Activated naive CD8-positive, alpha-beta T cell treated with anti-CD3 and anti-CD28 coated beads for 36 hours (primary cell): ENCODE measurements at places on chromosomes 4 and X.

GRCh38 chrX:82764521-82764920, 743.6 kb upstream of the POU3F4 start:
- DNase-seq: no peak

GRCh38 chr4:152342293-152342692, 193.6 kb downstream of the FBXW7 start:
- DNase-seq: no peak

DNA sequence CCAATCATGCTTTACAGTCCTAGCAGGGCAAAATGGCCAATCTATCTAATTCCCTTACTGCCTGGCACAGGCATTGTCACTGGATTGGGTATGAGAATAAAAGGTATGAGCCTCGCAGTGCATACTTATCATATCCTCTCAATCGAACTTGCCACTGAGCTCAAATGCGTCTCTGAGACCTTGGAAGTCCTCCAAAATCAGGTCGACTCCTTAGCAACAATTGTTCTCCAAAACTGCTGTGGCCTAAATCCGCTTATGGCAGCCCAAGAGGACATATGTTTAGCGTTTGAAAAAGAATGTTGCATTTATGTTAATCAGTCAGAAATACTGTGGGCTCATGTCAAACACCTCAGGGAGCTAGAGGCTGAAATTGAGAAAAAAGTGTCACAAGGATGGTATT, 69.7 kb downstream of the SPIN4 start:
- no peak for DNase-seq

DNA sequence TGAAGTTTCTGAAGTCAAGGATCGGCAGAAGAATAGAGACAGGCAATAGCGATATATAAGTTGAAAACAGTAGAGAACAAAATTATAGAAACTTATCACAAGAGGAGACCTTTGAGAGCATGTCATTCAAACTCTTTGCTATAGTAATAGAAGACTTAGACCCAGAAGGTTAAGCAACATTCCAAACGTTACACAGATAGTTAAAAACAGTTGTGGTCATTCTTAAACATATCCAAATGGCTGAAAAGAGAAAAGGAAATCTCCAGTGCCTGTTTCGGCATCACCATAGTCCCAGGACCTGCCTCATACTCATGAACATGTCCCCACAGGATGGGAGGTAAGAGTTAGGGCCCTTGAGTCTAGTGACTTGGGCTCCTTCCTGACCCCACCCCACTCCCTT, 258.1 kb upstream of the NOCT start:
- DNase-seq: no peak

- peak; percentile 12 for DNase-seq
Observed at GRCh38 chrX:20378233-20378920, 111.7 kb upstream of the RPS6KA3 start.

DNA sequence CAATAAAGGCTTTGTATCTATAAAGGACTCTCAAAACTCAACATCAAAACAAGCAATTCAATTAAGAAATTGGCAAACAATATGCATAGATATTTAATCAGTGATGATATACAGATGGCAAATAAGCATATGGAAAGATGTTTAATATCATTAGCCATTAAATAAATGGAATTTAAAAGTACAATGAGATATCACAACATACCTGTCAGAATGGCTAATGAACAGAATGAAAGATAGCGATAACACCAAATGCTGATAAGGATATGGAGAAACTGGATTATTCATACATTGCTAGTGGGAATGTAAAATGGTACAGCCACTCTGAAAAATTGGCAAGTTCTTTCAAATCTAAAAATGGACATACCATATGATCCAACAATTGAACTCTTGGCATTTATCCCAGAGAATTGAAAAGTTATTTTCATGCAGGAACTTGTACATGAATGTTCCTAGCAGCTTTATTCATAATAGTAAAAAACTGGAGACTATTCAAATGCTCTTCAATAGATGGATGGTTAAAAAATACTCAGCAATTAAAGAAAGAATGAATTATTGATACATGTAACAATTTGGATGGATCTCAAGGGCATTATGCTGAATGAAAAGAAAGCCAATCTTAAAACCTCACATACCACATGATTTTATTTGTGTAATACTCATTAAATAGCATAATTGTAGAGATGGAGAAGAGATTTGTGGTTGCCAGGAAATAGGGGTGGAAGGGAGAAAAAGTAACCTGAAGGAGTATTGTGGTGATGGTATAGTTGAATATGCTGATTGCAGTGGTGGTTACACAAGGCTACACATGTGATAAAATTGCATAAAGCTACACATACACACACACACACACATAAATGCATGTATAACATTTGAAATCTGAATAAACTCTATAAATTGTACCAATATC, 45.9 kb upstream of the ALG13 start:
- DNase-seq: no peak

DNA sequence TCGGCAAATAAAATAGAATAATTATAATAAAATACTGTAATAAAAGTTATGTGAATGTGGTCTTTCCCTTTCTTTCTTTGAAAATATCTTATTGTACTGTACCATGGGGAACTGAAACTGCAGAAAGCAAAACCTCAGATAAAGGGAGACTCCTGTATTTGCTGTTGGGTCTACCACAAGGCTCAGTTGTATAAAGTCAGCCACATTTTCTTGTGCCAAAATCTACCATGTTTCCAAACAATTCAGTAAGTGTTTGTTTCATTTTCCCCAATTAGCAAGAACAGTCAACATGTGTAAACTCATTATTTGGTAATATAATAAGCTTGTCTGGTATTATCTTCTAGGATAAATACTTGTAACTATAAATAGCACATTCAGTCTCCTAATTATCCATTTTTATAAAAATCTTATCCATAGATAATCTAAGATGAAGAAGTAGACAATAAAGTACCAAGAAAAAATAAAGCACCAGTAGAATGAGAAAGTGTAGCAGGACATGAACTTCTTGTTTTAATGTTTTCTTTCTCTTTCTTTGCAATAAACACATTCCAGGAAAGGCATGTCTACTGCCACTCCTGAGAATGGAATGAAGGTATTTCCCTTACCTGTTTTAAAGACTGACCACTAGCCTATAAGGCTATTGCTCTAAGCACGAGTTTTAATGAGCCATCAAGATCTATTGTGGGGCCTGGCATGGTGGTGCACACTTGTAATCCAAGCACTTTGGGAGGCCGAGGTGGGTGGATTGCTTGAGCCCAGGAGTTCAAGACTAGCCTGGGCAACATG, 15.0 kb upstream of the OTUD4 start:
- no peak for DNase-seq

DNA sequence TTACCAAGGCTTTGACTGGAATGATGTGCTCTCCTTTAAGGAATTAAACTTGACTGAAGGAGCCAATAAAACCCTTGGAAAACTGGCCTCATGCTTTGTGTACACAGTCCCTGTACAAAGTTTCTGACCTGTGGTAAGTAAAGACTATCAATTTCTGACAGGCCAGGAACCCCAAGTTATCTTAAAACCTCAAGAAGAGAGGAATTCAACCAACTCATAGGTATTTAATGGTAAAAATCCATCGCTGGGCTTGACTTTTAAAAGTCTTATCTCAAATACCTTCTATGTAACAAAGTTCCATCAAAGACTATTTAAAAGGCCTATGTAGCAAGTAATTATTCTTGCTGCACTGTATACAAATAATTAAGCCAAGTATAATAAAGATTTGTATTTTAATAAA, 103.7 kb upstream of the TENT5D start:
- no peak for DNase-seq

DNA sequence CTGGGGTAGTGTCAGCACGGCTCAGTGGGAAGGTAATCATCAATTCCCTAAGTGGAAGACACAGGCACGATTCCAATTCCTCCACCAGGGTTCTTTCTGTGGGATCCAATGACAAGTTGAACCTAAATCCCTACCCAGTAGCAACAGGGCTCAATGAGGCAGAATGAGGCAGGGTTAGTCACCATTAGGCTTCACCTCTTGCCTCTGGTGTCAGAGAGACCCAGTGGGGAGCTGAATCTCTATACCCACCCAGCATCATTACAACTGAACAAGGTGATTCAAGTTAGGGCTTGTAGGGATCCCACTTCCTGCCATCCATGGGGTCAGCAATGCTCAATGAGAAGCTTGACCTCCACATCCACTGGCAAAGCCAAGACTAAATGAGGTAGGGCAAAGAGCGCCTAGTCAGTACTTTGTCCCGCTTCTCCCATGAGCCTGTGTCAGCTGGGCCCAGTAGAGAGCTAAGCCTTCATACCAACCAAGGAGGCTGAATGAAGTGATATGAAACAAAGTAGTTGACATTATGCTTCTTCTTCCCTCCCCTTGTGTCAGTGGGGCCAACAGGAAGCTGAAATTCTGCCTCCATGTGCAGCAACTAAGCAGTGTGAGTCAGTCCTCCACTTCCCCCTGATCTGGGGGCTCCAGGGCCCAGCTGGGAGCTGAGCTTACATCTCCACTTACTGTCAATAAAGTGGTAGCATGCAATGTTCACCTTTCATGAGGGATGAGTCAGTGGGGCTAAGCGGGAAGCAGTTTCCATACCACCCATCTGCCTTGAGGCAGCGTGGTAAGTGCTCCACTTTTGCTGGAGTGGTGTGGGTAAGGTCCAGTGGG, 36.4 kb upstream of the RBM41 start:
- peak; percentile 23 for DNase-seq

DNA sequence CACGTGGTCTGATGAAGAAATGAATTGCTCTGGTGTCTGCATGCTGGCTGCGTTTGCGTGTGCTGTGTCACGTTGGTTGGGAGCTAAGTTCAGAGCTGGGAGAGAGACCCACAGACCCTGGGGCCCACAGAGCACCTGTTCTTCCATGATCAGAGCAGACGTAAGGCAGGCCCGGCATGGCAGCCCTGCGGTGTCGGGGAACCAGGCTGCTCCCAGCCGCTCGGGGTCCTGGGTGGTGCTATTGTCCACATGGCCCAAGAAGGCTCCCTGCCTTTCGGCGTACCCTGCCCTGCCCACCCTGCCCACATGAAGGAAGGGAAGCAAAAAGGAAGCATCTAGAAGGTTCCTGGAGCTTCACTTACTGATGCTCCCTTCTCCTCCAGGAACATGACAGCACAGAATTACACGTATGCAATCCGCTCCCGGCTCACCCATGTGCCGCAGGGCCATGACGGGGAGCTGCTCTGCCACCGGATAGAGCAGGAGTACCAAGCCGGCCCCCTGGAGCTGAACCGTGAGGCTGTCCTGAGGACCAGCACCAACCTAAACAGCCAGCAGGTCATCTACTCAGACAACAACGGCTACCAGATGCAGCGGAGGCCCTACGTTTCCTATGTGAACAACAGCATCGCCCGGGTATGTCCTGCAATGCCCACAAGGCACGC, 30.9 kb upstream of the MRFAP1 start:
- no peak for DNase-seq

- no peak for DNase-seq
Observed at GRCh38 chr4:26355392-26356052, 34.7 kb downstream of the RBPJ start.

- no peak for DNase-seq
Observed at GRCh38 chr4:168540086-168540485, 43.2 kb downstream of the PALLD start.

DNA sequence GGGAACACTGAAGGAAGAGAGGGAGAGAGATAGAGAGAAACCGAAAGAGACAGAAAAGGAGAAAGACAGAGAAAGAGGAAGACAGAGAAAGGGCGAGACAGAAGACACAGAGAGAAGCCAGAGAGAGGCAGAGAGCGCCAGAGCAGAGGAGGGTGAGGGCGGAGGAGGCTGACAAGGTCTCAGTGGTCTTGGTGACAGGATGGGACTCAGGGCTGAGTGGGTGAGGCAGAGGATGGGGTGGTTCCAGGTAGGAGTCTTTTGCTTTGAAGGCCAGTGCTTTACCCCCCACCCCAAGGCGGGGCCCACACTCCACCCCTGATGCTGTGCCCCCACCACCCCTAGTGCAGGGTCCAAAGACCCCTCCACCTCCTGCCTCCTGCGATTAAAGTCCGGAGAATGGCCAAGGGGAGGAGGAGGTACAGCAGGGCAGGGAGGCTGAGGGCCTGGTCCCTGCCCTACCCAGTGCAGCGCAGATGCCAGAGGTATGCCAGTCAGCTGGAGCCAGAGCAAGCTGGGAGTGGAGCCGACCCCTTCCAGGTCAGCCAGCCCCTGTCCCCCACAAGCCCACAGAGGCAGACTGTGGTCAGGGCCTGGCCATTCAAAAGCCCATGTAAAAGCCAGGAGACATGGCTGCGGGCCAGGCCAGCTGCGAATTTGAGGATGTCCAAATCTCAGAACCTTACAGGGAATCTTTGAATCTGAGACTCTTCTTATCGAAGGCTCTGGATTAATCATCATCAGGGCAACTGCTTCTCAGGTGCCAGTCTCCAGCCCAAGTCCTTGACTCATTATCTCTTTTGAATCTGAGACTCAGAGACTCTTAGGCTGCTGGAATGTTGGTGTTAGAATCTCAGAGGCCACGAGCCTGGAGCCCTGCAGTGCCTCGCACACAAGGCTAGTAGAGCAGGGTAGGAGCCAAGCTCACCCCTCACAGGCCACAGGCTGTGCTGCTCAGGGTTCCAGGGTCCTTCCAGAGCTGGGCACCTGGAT, 758 bp downstream of the IQSEC2 start:
- DNase-seq: no peak

DNA sequence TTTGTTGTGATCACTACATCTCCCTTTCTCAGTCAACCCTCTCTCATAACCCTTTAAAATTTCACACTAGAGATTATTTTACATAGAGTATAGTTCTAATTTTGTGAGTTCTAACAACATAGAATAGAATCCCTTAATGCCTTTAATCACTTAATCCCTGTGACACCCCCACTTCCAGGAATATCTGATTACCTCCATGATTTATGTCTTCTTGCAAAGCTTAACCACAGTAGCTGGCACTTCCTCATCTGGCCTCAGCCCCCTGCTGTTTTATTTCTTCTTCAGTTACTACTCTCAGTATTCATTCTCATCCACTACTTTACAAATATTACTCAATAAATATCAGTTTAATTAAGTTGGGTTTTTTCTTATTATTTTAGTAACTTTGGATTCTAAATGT, 340.9 kb downstream of the CENPC start:
- DNase-seq: no peak

DNA sequence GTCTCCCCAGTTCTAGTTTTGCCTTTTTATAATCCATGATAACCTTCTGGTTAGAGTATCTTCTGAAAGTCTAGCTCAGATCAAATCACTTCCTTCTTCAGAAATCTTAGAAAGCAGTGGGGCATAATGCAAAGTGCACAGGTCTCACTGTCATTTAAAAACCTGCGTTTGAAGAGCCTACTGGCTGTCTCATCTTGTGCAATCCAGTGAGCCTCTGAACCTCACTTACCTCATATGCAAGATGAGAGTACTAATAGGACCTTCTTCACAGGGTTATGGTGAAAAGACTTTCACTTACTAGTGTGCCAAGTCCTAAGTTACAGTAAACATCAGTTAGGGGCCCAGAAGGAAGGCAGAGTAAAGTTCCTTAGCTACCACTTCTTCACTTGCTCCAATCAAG, 131.4 kb downstream of the ENOX2 start:
- DNase-seq: no peak

GRCh38 chr4:185965426-185966384, 103.3 kb upstream of the TLR3 start:
- DNase-seq: no peak

- no peak for DNase-seq
Observed at GRCh38 chrX:72238183-72238582, 644 bp downstream of the ERCC6L start.

- peak; percentile 28 for DNase-seq
Observed at GRCh38 chr4:48093991-48094416, 40.0 kb downstream of the TXK start.

- no peak for DNase-seq
Observed at GRCh38 chrX:149877636-149878035, 3.3 kb upstream of the MAGEA8 start.

- DNase-seq: no peak
Observed at GRCh38 chr4:21655031-21655430, 293.5 kb downstream of the KCNIP4 start.
